IMR-90 (cell line): ENCODE measurements at places on chromosomes 1 and 21. TPM values are rescaled to one million over a fixed set of nuclear protein-coding genes. Genes with fewer than 3 reads are reported as not detected.

- DNase-seq: no peak
These were observed 376.7 kb downstream of the S1PR1 start for GRCh38 chr1:101613546-101613945.

DNA sequence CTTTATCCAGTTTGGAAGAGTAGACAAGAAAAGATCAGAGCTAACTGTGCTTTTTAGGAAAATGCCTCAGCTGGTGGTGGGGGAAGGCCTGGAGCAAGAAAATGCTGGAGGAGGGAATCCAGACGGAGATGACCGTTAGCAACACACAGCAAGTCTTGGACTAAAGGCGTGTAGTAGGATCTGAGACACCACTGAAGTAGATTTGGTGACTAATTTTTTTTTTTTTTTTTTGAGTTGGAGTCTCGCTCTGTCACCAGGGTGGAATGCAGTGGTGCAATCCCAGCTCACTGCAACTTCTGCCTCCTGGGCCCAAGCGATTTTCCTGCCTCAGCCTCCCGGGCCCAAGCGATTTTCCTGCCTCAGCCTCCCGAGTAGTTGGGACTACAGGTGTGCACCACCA is 41.2 kb downstream of the LPAR3 start:
- DNase-seq: peak; percentile 91

DNA sequence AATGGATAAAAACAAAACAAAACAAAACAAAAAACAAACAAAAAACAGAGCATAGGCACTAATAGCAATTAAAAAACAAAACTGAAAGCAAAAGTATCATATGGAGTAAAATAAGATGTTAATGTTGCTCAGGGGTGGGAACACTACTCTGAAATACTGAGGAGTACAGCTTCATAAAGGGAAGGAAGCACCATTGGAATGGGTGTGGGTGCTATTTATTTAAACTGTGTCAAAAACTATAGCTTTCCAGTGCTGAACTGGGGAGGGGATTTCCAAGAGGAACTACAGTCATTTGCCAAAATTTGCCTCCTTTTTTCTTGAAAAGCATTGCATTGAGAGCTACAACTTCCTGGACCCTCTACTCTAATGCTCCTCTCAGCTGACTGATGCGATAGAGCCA is 40.0 kb downstream of the SPTA1 start:
- no peak for DNase-seq

GRCh38 chr1:113199760-113200455 is 126.9 kb downstream of the LRIG2 start:
- no peak for DNase-seq

GRCh38 chr1:1181129-1181937 is 7.7 kb downstream of the TTLL10 start:
- no peak for DNase-seq

GRCh38 chr1:25645637-25646400 is 29.2 kb downstream of the MAN1C1 start:
- DNase-seq: no peak

GRCh38 chr21:14737284-14737691 is 191.2 kb upstream of the SAMSN1 start:
- DNase-seq: no peak

- peak; percentile 37 for DNase-seq
These were observed 500 bp downstream of the EPHA10 start for GRCh38 chr1:37764414-37764825.

DNA sequence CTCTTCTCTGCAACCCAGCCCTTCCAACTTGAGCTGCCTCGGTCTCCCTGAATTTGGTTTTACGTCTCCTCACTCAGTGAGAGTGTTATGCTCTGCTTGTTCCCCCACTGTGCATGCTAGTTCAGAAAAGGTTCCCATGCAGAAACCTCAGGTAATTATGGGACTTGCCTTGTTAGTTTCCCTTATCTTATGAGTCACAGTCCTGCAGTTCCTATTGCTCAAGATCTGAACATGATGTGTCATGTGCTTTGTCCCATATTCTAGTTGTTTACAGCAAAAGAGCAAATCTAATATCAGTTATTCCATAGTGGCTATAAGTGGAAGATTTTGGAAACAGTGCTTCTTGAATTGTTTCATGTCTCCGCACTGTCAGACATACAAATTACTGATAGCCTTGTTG is 74.4 kb downstream of the DUSP10 start:
- peak; percentile 90 for DNase-seq

DNA sequence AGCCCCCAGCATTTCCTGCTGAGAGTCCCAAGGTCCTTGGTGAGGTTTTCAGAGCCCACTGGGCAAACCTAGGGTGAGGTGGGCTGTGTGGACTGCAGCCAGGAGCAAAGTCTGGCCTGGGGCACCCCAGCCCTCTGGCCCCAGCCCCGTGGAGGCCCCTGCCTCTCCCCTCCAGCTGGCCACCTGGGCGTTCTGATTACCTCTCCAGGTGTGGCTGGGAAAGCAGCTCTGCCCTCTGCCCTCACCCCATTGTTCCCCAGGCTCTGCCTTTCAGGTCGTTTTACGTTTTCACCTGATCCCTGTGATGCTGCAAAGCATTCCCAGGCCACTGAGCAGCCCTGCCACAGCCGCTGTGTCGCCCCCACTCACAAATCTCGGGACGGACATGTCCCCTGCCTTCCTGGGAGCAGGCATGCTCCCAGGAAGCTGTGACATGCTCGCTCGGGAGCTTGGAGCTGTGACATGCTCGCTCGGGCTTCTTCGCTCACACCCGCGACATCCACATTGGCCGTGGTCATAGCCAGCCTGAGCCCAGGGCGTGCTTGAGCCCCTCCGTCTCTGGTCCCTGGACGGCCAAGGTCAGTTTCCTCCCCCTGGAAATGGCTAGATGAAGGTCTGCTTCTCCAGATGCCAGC is 169.2 kb upstream of the ARHGEF16 start:
- no peak for DNase-seq

GRCh38 chr1:37793773-37794371 is at the start of gene MANEAL:
Gene MANEAL (plus strand): TSS chr1:37793847. CDS start chr1:37794183, 336 bp downstream.
- DNase-seq: peak; percentile 54

DNA sequence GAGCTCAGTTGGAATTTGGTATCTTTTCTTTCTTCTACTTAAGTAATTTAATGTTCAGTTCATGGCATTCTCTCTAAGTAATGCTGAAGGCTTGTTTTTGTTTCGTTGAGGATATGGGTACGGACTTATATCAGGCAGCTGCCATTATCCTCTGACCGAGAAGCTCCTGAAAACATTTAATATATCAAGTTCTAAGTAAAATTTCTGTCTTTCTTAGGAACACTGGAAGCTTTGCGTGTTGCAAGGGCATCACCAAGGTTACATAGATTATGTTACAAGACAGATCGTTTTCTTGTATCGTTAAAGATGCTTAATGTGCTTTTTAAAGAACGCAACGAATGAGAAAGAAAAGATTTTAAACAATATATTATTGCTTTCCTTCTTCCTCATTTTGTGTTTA is 1.0 kb upstream of the GALNT2 start:
- no peak for DNase-seq

DNA sequence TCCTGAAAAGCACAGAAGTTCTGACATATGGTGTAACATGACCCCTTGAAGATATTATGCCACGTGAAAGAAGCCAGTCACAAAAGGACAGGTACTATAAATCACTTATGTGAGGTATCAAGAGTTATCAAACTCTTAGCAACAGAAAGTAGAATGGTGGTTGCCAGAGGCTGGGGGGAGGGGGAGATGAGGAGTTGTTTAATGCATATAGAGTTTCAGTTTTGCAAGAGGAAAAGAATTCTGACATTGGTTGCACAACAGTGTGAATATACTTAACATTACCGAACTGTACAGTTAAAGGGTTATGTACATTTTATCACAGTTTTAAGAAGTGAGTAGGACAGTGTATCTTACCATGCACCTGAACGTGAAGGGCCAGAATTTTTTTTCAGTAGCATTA is 80.0 kb downstream of the USP25 start:
- DNase-seq: peak; percentile 78

- DNase-seq: no peak
These were observed 29.3 kb downstream of the XCL2 start for GRCh38 chr1:168514455-168514854.

GRCh38 chr1:15349133-15349532 is 60.6 kb upstream of the EFHD2 start:
- no peak for DNase-seq

GRCh38 chr1:5751833-5752745 is 240.1 kb downstream of the NPHP4 start:
- no peak for DNase-seq

DNA sequence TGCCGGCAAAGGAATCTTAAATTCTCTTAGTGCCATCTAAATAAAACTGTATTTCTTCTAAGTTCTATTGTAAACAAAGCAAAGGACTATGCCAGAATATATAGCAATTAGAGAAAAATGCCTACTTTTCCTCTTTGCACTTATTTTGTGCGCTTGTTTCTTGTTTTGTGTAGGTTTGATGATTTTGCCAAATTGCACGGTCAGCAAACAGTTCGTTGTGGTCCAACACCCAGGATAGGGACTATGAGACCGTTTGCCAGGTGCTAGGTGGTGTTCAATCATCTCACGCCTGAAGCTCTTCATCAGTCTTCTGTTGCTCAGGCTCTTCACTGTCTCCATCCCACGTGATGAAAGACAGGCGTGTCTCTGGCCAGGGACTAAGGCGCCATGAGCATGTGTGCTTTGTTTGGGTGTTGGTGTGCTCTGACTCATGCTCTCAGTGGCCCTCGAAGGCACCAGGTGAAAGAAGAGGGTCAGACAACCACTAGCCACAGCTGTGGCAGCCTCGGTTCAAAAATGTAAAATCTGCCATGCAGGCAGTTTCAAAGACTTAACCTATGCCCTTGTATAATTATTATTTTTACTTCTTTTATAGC is 36.9 kb upstream of the KCNE1 start:
- DNase-seq: no peak

GRCh38 chr1:202203238-202204039 is 9.8 kb downstream of the LGR6 start:
- no peak for DNase-seq

DNA sequence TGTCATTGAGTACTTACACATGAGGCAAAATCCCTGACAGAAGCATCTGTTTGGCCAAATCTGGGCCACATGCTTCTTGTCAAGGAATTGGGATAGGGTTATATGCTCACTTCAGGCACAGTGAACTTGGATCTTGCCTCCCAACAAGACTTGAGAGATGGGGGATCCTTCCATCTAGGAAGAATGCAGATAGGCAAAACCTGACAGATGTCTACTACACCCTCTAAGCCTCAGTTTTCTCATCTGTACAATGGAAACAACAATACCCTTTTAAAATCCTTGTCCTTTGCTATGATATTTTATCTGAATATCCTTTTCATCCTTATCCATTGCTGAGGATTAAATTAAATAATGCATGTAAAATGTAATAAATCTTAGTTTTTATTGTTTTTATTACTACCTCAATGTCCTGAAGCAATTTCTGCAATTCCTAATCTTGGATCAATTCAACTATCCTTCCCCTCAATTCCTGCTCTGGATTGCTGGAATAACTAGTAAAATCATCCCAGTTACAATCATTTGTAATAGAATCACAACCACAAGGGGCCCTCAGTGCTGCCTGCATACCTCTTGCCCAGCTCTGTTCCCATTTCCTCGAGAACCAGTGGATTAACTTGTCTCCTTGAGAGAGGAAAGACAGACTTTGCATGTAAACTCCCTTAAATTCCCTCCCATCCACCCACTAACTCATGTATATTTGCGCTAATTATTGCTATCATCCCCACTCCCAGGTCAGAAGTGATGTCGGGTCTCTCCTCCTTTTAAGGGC is 8.1 kb upstream of the XPR1 start:
- peak; percentile 58 for DNase-seq

DNA sequence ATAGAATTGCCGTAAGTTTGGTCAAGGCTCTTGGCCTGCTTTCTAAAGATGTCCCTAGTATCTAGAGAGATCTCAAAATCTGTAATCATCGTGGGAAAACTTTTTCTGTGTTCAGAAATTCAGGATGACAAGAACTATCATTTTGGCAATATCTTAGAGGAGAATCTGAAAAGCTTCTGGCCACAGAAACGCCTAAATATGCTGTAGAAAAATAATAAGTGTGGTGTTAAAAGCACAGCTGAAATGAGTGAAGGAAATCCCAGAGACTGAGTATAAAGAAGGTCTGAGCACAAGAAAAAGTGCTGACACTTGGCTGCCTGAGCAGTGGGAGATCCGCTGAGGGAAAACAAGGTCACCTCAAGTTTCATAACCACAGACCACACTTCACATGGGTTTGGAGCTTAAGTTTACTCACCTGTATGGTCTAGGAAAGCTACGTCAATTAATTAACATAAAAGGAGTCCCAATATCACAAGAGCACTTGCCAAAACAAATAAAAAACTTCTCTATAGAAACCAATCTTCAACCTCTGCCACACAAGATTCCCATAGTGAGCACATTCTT is 235.2 kb upstream of the IRF2BP2 start:
- DNase-seq: no peak

DNA sequence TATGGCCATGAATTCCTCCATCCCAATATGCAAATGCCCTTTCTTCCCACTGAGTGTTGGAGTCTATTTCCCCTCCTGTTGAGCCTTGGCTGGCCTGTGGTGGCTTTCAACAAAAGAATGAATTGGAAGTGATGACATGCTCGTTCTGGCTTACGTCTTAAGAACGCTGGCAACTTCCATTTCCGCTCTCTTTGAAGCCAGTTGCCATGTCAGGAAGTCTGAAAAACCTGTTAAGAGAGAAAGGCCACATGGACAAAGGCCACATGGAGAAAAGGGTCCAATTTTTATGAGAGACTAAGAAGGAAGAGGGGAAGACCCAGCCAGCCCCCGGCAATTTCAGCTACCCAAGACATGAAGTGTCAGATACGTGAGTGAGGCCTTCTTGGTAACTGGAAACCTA is 45.6 kb upstream of the GADD45A start:
- no peak for DNase-seq

DNA sequence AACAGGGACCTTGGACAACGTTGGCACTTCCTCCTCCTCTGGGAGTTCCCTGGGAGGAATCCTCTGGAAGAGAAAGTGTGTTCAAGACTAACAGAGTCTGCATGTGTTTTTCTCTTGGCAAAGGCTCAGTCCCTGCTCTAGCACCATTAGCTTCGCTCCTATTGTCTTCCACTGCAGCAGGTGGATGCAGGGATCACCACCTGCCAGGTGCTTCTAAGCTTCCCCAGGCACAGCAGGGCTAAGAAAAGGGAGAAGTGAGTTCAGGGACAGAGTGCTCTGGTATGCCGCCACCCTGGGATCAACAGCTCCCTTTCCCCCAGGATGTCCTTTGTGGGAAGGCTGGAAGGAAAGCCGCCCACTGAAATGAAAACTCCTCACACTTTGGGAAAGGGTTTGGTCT is 43.9 kb upstream of the IL20 start:
- no peak for DNase-seq

GRCh38 chr1:117098287-117098890 is 23.2 kb downstream of the TRIM45 start:
- DNase-seq: no peak

The CENPS gene
- polyA plus RNA-seq: 10.6 and 12.3 TPM in 2 replicates

The CRNN gene
- polyA plus RNA-seq: not detected in 2 replicates

The PLEKHG5 gene
- polyA plus RNA-seq: 11.6 and 13.7 TPM in 2 replicates

The LDLRAD1 gene
- polyA plus RNA-seq: not detected in 2 replicates

The MRPS14 gene
- 21.2 and 23.1 TPM in 2 replicates for polyA plus RNA-seq

The KCNJ9 gene
- polyA plus RNA-seq: not detected in 2 replicates

The USH2A gene
- 0.01 and 0.02 TPM in 2 replicates for polyA plus RNA-seq

The PDE9A gene
- 0.89 and 1.1 TPM in 2 replicates for polyA plus RNA-seq

The NBPF10 gene
- polyA plus RNA-seq: 0.86 and 0.91 TPM in 2 replicates
